HS-5 (cell line): ENCODE measurements at places on chromosomes 13 and 19.

DNA sequence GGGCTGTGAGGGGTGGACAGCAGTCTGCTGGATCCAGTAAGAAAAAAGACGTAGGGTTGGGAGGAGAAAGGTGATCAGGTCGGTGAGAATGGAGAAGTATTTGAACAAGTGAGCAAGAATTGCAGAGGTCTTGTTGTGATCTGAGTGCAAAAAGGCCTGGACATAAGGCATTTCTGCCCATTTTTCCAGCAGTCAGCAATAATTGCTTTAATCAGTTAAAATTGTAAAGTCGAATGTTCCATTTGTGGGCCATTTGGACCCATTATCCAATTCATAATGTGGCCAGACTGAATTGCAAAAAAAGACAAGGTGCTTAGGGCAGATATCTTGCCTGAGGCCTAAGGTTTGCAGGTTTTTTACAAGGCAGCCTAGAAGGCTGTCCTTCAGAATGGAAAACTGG lies 86.1 kb downstream of the ZNF737 start:
- no peak for DNase-seq

- DNase-seq: no peak
These were observed 1.6 kb downstream of the DCLK1 start for GRCh38 chr13:36129539-36129938.

DNA sequence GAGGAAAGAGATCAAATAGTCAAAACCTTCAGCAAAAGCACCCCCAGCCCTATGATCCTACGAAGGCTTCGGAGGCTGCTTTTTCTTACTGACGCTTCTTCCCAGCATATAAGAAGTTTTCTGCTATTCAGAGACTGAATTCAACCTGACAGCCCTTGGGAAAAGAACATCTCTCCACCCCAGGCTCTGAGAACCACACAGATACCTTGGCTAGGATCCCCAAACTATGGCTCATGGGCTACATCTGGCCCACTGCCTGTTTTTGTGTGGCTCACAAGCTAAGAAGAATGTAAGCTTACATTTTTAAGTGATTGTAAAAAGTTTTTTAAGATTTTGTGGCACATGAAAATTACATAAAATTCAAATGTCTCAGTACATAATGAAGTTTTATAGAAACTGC lies 3.0 kb downstream of the SLC15A1 start:
- no peak for DNase-seq

DNA sequence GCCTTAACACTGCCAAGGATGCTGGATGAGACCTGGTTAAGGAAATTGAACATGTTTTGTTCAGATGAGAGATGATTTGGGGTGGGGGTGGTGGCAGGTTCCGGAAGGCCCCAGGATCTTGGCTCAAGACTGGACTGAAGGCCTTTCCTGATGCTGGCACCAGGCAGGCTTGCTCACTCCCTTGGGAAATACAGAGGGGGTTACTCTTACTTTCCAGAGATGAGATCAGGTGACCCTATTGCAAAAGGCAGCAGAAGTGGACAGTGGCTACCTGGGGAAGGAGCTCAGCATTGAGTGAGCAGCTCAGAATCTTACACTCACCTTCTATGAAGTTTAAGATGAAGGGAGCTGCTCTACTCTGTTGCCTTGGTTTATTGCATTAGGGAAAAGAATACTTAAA lies 10.8 kb downstream of the GATAD2A start:
- DNase-seq: no peak

- DNase-seq: no peak
These were observed 18.1 kb upstream of the NDFIP2 start for GRCh38 chr13:79462895-79463294.

- no peak for DNase-seq
These were observed 6.2 kb downstream of the RPS19 start for GRCh38 chr19:41866284-41866683.
